NCI-H187 (cell line): ENCODE measurements at places on chromosomes 1 and 21.

DNA sequence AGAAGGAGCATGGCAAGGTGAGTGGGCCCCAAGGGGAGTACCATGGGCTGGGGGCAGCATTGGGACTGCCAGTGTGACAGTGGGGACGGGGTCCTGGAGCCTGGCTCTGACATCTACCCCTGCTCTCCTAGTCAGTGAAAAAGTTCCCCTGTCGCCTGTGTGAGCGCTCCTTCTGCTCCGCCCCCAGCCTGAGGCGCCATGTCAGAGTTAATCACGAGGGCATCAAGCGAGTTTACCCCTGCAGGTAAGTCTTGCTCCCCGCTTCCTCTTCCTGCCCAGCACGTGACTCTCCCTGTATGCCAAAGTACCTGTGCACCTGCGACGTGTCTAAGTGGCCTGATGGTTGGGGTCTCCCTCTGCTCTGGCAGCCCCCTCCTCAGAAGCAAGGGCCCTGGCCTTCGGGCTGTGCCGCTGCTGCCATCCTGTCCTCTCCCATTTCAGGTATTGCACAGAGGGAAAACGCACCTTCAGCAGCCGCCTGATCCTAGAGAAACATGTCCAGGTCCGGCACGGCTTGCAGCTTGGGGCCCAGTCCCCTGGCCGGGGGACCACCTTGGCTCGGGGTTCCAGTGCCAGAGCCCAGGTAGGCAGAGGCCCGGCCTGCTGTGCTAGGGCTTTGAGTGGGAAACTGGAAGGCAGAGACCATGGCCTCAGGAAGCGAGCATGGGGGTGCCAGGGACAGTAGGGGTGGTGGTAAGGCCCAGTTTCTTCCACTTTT is 8.1 kb downstream of the ZNF687 start:
- DNase-seq = no peak

DNA sequence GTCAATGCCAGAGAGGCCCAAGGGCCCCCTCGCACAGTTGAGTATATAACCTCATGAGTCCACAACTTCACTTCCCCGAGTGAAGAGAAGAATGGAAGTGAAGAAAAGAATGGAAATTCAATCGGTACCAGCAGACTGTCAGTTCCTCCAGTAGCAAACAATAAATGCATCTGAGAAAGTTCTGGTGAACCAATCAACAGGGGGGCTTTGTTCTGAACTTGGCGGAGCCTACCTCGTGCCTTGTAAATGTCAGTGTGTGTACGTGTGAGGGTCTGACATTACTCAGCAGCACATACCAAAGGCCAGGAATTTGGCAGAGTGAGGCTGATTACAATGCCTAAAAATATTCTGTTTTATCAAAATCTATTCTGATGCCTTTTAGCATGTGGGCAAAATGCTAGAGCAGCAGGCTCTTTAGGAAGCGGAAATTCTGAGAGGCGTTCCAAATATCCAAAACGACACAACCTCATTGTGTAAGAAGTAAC is 238.5 kb downstream of the LTN1 start:
- DNase-seq = no peak

GRCh38 chr1:243549791-243550190 is 293.9 kb downstream of the SDCCAG8 start:
- no peak for DNase-seq

DNA sequence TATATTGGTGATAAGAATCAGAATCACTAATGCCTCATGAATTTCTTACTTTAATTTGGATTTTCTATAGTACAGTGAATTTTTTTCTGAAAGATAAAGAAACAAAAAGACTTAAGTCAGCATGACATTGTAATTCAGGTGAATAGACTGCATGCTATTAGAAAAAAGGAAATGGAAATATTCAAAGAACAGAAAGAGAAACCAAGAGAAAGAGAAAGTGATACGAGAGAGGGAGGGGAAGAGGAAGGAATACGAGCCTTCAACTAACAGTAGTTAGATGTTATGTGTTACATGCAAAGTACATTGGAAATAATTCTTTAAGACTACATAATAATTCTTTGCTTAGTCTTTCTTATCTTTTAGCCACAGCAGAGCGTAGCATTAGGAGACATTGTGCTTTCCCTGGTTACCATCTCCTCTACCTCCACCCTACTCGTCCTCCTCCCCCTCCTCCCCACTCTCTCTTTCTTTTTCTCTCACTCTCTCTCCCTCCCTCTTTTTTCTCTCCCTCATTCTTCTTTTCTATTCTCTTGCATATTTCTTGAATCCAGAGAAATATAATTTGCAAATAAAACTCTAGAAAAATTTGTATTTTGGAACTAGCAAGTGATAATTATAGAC is 46.4 kb upstream of the ADGRL4 start:
- DNase-seq = no peak

DNA sequence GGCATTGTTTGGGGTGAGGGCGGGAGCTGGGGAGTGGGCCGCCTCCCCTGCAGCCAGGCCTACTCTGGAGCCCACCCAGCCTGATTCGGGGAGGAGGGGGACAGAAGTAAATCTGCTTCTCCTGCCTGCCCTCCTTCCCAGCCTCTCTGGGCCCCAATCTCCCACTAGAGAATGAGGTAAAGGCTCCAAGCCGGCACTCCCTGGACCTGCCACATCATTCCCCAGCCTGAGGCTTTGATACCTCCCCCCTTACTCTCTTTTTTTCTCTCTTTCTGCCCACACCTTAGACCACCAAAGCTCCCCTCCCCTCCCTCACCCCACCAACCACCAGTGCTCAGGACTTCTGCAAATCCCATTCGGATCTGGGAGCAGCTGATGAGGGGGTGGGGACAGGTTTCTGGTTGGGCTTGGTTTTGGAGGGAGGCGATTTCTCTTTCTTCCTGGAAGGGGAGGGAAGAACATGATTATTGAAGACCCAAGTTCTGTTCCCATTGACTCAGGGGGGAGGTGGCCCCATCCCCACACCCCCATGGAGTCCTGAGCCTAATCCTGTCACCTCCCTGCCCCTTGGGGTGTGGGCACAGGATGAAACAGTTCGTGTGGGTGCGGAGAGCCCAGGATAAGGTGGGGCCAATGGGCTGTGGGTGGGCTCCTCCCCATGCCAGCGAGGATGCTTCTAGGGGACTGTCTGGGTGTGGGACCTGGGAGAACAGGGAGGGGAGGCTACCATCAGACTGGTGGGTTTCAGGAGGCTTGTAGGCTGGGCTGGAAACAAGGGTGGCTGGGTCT is 1.3 kb downstream of the MAP7D1 start:
- DNase-seq = no peak

DNA sequence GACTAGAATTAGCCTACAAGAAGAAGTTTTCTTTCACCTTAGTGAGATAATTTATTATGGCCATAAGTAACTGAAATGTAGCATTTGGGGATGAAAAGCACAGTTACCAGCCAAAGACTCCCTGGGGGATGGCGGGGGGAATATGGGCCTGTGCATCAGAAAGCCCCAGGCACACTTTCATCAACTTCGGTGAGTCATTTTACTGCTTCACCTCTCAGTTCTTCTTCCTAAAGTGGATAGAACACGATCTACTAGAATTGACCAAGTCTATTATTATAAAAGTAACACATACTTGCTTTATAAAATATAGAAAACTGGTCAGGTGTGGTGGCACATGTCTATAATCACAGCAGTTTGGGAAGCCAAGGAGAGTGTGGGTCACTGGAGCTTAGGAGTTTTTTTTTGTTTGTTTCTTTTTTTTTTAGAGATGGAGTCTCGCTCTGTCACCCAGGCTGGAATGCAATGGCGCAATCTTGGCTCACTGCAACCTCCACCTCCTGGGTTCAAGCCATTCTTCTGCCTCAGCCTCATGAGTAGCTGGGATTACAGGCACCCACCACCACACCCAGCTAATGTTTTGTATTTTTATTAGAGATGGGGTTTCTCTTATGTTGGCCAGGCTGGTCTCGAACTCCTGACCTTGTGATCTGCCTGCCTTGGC is 141.8 kb downstream of the ZZZ3 start:
- DNase-seq = no peak

DNA sequence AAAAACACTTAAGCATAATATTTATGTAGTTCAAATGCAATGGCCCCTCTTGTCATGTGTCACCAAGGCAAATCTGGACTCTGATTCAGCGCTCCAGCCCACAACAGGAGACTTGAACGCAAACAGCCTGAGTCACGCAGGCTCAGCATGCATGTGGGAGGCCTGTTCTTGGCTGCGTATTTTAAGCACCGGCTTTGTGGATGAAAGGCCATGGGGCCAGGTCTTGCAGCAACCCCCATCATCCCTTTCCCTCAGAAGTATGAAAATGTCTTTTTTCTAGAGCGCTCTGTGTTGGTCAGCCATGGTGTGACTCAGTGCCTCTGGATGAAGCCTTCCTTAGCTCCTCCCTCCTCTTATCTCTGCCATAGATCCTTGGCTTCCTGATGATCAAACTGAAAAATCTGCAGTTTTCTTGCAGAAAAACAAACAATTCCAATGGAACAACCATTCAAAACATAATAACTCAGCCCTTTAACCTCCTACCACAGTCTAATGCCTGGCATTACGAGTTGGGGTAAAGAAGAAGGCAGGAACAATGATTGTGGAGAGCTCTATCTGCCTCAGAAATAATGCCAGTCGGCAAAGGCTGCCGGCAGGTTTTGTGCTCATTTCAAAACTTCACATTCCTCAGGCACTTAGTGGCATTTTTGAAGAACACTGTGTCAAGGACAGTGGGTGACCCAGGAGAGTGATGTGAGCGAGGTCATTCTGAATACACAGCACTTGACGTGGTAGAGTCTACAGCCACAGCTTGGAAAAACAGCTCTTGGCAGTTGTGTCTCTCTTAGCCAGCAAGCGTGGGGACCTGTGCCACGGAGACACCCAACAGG is 167.5 kb downstream of the CLIC6 start:
- DNase-seq = no peak

- no peak for DNase-seq
Observed at GRCh38 chr1:21633992-21634805, 35.0 kb downstream of the RAP1GAP start.

DNA sequence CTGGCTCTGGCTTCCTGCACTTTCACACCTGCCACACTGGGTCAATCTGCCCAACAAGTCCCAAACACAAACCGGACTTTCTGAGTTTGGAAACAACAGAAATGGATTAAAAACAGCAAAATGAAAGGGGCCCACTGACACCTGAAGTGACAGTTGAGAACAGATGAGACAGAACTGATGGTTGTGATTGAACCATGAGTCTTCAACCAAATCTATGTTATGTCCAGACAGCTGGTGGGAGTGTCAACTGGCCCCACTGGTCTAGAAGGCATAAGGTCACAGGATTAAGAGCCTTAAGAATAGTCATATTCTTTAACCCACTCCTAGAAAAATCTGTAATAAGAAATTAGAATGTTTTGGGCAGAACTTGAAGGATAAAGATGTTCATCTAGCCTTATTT is 13.0 kb upstream of the ATP13A2 start:
- no peak for DNase-seq

DNA sequence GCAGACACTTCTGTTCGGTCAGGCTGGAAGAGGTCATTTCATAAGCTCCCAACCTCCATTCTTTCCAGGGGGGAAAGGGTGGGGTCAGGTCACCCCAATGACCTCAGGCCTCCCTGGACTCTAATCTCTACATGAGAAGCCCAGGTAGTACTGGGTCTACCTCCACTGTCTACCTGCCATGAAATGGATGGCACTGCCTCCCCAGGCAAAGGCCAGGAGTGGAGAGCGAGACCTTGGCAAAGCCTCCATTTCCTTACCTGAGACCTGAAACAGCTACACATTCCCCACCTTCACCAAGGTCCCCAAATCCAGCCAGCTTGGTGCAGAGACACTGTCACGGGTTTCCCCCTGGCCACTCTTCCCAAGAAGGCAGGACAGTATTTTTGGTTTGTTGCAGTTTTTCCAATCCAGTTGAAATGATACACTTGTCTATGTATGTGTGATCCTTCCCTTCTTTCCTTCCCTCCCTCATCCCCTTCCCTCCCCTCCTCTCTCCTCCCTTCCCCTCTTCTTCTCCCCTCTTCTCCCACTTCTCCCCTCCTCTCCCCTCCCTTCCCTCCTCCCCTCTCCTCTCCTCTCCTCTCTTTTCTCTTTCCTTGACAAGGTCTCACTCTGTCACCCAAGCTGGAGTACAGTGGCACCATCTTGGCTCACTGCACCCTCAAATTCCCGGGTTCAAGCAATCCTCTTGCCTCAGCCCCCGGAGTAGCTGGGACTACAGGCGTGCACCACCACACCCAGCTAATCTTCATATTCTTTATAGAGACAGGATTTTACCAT is 16.1 kb downstream of the BTG2 start:
- DNase-seq = no peak

GRCh38 chr1:59128239-59128736 is 168.6 kb upstream of the FGGY start:
- DNase-seq = no peak

- no peak for DNase-seq
Observed at GRCh38 chr21:19340303-19340702, 936.7 kb upstream of the TMPRSS15 start.

GRCh38 chr1:154335025-154335714 is 9.8 kb downstream of the ATP8B2 start:
- DNase-seq = peak; percentile 90

- no peak for DNase-seq
Observed at GRCh38 chr1:209800984-209801834, 4.7 kb downstream of the IRF6 start.

DNA sequence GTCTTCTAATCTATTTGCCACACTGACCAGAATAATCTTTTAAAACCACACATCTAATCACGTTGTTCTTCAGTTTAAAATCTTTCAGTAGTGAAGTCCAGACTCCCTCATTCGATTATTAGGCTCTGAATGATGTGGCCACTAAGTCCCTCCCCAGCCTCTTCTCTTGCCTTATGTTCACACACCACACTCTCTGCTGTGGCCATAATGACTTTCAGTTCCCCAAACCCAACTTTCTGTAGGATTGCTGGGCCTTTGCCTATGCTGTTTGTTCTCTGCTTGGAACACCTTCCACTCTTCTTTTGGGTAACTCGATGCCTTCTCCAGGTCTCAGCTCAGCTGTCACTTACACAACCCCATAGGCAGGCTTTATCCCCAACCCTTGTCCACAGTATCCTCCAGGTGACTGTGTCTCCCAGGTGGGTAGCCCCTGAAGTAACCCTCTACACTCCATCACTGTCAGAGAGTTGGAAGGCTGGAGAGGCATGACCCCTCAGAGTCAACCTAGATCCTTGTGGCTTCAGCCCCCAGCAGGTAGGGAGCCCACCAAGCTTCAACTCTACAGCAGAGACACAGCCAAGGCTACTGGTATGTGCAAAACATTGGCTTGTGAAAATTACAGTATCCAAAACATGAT is 8.4 kb upstream of the SLC37A1 start:
- no peak for DNase-seq

DNA sequence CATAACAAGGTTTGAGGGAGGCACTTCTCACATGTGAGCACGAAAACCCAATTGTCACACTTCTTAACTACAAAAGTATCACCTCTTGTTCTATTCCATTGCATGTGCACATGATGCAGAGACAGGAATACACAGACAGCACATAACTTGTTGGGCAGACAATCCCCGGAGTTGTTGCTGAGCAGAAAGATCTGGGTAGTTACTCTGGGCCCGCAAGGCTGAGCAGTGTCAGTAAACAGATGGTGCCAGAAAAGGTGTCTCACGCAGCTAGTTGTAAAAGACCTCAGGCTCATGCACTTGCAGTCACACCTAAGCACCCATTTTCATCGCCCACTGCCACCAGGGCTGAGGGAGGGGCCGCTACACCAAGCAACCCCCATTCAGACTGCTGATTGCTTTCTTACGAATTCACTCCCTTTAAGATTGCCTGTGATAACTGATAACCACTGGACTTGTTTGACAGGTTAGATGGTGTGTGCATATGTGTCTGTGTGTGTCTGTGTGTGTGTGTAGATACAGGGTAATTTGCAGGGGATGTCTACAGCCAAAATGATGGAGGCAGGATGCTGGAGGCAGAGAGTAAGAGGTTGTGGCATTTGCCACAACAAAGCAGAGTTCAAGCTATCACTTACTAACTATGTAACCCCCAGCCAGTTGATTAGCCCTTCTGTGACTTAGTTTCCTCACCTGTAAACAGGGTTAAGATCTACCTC is 4.2 kb downstream of the LGR6 start:
- DNase-seq = no peak
